Stimulated activated CD4-positive, alpha-beta T cell treated with anti-CD3 and anti-CD28 coated beads, Interleukin-2, amount 100 ng/mL, for 48 hours (primary cell): ENCODE measurements at places on chromosomes 11 and 22.

- DNase-seq = no peak
Measured at GRCh38 chr22:37476389-37477329, 9.5 kb downstream of the MFNG start.

GRCh38 chr11:98600786-98601773 is 419.7 kb upstream of the CNTN5 start:
- no peak for DNase-seq

GRCh38 chr11:35507688-35508087 is 17.7 kb downstream of the PAMR1 start:
- DNase-seq = no peak

GRCh38 chr11:126587541-126587940 is 232.1 kb downstream of the ST3GAL4 start:
- no peak for DNase-seq

- no peak for DNase-seq
Measured at GRCh38 chr11:94676814-94677213, 91.3 kb upstream of the AMOTL1 start.

DNA sequence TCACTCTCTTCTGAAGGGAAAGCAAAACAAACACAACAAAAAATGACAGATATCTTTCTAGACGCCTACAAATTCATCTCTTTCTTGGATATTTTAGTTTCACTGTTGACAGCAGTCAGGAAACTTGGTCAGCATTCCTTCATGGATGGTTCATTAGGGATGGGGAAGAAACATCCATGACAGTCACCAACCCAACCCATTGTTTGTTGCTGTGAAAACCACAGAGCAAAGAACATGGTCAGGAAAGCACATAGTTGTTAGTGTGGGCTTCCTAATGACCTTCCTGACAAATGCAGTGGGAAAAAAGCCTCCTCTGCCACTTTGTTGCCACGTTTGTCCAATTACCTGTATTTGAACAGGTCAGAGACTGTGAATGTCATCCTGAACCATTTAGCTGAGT is 139.8 kb upstream of the SNX19 start:
- no peak for DNase-seq

GRCh38 chr11:65685981-65686380 is 23.3 kb upstream of the RELA start:
- DNase-seq = no peak

DNA sequence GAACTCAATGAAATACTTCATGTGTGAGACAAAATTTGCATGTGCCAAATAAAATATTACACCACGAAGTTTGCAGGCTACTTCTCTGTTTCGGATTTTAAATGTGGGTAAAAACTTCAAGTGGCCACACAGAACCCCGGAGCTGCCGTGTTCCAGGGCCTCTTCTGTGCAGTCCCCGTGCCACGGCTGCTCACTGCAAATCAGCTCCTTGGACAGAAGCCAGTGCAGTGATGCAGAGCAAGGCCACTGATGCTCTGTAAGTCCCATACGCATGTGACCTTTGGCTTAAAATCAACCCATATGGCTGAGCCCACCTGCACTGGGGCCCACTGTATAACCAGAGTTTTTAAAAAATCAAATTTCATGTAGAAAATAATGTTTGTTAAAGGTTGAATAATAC is 1309.4 kb downstream of the TBC1D22A start:
- DNase-seq = no peak

DNA sequence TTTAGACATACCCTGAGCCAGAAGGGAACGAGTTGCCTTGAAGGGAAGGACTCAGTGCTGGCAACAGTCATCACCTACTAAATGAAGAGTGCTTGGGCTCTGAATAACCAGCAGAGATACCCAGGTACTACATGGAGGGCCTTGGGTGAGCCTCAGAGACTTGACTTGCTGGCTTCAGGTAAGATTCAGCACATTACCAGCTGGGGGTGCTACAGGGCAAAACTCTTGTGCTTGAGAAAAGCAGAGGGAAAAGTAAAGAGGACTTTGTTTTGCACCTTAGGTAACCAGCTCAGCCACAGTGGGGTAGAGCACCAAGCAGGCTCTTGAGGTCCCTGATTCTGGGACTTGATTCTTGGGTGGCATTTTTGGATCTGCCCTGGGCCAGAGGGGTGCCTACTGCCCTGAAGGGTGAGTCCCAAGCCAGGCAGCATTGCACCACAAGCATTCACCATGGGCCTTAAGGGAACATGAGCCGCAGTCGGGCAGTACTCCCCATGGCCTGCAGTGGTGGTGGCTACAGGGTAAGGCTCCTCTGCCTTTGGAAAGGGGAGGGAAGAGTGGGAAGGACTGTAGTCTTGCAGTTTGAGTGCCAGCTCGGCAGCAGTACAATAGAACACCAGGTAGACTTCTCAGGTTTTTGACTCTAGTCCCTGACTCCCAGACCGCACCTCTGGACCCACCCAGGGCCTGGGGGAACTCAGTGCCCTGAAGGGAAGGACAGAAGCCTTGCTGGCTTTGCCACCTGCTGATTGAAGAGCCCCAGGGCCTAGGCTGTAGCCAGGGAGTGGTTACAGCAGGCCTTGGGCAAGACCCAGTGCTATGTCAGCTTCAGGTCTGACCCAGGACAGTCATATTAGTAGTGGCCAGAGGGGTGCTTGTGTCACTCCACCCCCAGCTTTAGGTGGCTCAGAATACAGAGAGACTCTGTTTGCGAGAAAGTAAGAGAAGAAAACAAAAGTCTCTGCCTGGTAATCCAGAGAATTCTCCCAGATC is 22.7 kb upstream of the PLEKHA7 start:
- no peak for DNase-seq

DNA sequence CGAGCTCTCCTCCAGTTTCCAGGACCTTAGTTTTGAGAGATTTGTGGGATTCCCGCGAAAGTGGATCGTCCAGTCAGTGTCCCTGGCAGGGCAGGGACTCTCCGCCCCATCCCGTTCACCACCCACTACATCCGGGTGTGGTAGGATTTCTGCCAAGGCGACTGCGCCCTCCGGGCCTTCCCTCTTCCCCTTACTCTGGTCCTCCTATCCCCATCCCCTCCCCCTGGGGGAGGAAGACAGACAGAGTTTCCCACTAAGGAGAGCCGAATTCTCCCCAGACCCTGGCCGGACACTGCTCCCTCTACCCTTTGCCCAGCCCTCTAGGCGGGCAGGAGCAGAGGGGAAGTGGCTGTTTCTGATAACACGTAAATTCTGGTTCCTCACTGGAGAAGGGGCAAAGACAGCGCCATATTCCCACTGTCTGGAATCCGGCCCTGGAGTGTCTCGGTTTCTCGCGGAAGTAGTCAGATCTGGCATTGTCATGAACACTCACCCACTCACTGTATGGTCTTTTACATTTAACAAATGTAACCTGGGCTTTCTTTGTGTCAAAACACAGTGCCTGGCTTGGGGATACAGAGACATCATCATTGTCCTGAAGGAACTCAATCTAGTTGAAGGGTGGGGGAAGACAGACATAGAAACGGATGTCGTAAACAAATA is 1.1 kb upstream of the NECTIN1 start:
- DNase-seq = no peak
